ENCODE measurements at places on chromosomes 12 and 14.

DNA sequence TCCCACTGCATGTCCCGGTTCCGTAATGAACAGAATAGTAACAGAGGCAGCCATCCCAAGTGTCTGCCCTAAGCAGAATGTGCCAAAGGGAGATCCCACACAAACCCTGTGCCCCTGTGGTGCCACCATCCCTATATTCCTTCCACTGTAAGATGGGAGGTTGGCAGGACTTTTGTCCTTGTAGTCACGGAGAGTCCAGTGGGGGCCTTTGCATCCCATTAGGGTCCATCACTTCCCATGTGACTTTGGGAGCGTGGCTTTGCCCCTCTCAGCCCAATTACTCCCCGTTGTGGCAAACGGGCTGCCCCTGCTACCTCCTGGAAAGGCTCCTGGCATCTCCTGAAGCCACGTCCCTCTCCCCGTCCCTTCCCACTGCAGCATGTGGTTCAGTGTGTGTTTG is 189.5 kb upstream of the FKBP4 start:
- DNase-seq: no peak

DNA sequence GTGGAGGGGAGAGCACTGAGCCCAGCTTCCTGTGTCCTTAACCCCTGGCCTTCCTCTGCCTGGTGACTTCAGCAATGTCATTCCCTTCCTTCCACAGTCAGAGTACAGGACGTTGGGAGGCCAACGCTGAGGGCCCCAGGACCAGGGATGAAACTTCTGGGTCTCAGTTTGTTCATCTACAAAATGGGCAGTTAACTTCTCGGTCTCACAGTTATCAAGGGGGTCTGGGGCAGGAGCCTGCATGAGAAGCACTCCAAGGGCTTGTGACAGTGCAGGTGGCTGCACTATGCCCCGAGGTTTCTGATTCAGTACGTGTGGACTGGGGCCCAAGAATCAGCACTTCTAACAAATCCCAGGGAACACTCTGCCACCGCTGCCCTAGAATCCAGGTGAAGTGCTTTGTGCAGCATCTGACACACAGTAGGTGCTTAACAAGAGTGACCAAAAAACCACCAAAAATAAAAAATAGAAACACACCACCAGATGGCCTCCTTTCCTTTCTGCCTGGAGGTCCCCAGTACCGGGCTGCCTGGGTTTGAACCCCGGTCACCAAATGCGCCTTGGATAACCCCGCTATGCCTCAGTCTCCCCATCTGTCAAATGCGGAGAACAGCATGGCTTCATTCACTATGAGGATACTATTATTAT is 80.4 kb downstream of the RFLNA start:
- DNase-seq: no peak

- no peak for DNase-seq
Measured at GRCh38 chr12:69401940-69402339, 42.4 kb downstream of the YEATS4 start.

DNA sequence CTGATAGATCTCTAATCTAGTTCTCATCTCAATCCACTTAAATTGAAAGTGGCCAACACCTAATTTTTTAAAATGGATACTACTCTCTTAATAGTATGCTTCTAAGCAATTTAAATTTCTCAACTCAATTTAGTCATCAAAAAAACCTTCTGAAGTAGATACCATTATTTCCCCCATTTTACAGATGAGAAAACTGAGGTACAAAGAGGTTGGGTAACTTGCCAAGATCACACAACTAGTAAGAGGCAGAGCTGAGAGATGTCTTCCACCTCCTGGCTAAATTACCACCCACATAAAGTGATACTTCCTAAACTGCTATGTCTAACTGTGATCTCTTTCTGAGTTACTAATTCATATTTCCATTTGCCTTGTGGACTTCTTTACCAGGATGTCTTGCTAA is 6.6 kb downstream of the EXOC5 start:
- no peak for DNase-seq

GRCh38 chr14:60508707-60509437 is at the start of gene SIX6:
Gene SIX6, plus strand, starts transcription at chr14:60509146. Its CDS starts 253 bp downstream, at chr14:60509399.
- DNase-seq: peak; percentile 69

DNA sequence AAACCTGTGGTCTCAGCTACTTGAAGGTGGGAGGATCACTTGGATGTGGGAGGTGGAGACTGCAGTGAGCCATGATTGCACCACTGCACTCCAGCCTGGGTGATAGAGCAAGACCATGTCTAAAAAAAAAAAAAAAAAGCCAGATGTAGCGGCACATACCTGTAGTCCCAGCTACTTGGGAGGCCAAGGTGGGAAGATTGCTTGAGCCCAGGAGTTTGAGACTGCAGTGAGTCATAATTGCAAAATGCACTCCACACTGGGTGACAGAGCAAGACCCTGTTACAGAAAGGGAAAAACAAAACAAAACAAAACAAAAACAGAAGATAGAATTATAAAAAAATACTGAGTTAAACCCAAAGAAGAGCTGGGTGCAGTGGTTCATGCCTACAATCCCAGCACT is 29.1 kb upstream of the APOF start:
- no peak for DNase-seq

DNA sequence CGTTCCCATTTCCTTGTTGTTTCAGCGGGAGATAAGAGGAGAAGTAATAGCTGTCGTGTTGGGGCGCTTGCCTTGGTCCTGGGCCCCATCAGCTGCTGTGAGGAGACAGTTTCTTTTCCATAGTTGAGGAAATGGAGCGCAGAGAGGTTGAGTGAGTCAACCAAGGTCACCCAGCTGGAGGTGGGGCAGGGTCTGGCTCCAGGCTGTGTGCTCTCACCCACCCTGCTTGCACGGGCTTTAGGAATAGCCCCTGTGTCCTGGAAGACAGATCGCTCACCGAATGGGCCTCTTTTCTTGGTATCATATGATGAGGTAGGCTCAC is 165.7 kb upstream of the RTL1 start:
- DNase-seq: no peak

DNA sequence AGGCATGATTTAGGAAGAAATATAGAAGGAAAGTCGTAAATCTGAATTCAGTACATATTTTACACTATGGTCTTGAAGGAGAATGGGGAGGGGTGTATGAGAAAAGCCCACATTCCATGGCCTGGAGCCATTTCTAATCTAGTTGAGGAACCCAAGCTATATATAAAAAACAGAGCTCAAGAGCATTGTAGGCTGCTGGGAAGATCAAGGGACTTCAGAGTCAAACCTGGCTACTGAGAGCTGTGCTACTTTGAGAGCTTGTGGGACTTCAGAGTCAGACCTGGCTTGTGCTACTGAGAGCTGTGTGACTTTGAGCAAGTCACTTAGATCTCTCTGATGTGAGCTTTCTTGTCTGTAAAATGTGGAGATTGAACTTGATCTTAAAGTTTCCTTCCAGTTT is 58.7 kb downstream of the TBK1 start:
- peak; percentile 12 for DNase-seq

- no peak for DNase-seq
Measured at GRCh38 chr14:55884819-55885218, 233.4 kb upstream of the PELI2 start.

DNA sequence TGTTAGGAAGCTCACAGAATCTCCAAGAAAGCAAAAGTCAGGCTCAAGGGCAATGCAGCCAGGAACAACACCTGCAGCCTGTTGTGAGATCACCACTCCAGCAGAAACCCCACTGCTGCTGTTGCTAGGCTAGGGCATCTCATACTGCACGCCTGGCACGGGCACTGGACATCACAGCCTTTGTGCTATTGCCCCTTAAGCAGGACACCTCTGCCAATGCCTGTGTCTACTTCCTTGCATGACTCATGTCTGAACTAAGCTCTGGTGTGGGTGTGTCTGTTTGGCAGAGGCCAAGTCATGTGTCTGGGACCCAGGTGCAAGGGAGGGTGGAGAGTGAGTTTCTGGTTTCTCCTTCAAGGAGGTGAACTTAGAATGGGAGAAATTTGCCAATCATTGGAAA is 10.0 kb upstream of the DDX47 start:
- DNase-seq: no peak

DNA sequence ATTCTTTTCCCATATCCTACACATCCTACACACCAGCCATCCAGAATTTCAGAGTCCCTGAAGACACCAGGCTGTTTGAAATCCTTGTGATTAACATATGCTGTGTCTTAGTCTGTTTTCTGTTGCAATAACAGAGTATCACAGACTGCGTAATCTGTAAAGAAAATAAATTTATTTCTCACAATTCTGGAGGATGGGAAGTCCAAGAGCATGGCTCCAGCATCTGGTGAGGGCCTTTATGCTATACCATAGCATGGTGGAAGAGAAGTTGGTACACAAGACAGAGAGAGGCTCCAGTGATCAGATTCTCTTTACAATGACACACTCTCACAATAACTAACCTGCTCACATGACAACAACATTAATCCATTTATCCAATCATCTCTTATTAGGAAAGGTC is 4.1 kb downstream of the ART4 start:
- no peak for DNase-seq

- DNase-seq: no peak
Measured at GRCh38 chr14:91394105-91395081, 23.2 kb downstream of the CCDC88C start.

DNA sequence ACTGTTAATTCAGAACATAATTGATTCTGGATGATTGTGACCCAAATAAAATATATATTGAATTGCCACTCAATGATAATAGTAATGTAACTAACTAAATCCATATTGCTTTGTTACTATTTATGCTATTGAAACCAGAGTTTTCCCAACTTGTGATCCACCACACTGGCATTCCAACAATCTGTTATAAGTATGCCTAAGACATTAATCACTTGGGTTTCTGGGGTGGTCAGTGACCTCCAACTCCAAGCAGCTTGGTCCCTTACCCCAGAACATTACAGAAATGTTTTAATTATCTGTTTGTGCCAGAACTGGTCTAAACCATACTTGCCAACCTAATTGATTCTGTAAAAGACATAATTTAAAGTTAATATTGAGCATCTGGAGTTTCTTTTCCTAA is 14.6 kb downstream of the CAPS2 start:
- DNase-seq: no peak

DNA sequence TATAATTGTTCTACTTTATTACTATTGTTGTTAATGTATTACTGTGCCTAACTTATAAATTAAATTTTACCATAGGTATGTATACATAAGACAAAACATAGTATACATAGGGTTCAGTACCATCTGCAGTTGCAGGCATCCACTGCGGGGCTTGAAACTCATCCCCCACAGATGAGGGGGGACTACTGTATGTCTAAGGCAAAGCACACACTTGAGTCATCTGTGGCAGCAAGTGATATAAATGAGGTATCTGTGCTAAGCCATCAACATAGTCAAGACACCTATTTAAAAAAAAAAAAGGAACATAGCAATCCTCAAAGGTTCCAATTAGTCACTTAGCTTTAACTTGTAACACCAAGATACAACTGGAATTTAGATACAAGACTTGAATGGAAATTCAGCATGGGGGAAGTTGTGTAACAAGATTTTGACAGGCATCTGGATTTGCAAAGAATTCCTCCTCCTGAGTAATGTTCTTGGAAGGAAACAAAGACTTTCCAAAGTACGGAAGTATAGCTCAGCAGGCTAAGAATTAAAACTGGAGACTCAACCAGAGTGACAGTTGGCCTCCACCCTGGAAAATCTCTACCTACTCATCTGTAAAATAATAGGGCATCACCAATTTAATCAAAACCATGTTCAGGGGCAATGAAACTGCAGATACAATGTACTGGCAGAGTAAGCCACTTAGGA is 14.9 kb downstream of the DCAF5 start:
- DNase-seq: no peak

DNA sequence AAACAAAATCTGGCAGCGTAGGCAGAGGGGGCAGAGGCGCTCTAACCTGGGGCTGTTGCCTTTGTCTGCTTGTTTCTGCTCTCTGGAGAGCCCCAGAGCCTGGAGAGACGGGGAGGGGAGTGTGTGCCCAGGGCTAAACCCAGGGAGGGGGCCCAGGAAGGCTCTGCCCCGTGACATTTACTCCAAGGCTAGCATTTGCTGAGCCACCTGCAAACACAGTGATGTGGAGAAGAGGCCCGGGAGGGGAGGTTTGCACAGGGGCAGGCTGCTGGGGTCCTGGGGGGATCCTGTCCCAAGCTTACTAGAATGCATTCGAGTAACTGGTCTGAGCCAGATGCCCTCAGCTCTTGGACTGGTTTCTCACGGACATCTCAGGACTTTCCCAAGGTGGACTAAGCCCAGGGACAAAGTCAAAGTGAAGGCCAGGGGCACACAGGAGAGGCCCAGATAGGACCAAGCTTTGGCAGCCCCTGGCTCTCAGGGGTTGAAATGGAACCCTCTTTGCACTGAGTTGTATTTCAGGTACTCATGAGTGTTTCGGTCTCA is 12.0 kb downstream of the MEG3 start:
- no peak for DNase-seq

GRCh38 chr14:46048127-46048526 is 603.5 kb downstream of the RPL10L start:
- no peak for DNase-seq

- DNase-seq: no peak
Measured at GRCh38 chr14:91145391-91146160, 31.7 kb downstream of the DGLUCY start.

DNA sequence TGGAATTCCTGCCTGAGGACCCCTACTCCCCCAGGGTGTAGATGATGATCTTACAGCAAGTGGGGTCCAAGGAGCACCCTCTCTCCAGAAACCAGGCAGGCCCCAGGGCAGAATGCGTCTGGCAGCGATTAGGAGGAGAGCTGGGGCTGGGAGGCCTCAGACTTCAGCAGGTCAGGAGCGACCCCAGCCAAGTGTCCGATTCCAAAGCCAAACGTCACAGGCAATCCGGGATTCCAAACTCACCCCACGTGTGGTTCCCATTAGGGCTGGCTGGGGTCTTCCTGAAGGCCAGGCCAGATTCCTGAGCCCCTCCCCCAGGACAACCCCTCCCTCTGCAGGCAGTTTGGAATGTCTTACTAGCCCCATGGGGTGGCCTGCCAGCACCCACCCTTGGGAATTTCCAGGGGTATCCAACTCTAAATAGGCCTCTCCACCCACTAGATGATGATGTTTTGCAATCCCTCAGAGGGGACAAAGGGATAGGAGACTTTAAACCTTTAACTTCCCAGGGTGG is 17.3 kb upstream of the FIGNL2 start:
- no peak for DNase-seq

DNA sequence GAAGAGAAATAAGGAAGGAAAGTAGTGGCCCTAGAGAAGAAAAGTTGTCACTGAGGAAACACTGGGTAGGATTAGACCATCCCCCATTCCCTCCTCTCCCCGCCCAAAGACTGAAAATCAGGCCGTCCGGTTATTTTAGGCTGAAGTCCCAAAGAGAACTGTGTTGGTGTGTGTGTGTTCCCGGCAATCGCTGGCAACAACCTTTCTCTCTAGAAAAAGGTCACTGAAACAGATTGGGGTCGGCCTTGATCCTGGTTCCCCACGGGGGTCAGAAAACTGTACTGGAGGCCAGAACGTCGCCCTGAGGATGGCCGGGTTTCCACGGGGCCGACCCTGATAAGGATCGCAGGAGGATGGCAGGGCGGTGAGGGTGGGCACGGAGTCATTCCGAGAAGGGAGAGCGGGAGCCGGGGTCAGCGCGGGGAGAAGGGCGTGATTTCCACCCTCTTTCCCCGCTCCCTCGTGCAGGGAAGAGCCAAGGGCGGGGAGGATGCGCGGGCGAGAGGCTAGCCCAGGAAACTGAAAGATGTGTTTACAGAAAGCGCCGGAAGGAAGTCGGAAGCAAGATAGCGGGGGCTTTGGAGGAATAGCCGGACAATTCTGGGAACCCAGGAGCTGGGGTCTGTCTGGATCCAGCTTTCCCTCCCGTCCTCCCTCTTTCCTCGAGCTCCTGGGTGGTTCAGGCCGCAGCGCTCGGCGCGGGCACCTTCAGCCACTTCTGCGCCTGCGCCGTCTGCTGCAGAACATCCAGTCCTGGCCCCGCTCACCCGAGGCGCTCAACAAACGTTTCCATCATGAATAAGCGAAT is 25.3 kb upstream of the SPTLC2 start:
- peak; percentile 52 for DNase-seq

- no peak for DNase-seq
Measured at GRCh38 chr14:61561104-61561503, 134.2 kb upstream of the HIF1A start.

All from renal pelvis (tissue), 12 donors.